Fibroblast of skin of back (primary cell): ENCODE measurements at places on chromosomes 3 and 15.

GRCh38 chr3:146817704-146818103 lies 212.6 kb upstream of the PLSCR5 start:
- peak; percentile 79 for DNase-seq

GRCh38 chr15:51775967-51776816 lies 24.8 kb downstream of the TMOD2 start:
- peak; percentile 43 for DNase-seq

DNA sequence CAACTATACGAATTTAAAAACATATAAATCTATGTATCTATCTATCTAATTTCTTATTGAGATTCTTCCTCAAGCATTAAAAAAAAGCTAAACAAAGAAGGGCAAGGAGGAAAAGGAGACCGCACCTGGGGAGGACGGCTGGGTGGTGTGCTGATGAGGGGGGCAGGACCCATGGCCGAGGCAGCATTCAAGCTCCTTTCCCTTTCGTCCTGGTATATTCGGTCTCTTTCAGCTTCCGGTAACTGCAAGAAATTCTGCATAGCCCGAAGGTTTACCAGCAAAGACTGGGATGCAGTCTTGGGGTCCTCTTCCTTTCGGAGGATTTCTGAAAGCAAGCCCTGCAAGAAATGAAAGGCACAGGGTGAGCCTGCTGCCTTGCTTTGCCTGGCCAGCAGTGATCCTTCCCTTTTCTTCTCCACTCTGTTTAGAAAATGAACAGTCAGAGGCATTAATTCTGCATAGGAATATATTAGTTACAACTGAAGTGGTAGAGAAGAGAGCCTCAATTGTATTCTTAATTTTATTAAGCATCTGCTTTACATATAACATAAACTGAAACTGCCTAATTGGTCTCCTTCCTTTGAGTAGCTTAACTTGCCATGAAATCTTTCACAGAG lies 38.8 kb downstream of the SATB1 start:
- DNase-seq = no peak

DNA sequence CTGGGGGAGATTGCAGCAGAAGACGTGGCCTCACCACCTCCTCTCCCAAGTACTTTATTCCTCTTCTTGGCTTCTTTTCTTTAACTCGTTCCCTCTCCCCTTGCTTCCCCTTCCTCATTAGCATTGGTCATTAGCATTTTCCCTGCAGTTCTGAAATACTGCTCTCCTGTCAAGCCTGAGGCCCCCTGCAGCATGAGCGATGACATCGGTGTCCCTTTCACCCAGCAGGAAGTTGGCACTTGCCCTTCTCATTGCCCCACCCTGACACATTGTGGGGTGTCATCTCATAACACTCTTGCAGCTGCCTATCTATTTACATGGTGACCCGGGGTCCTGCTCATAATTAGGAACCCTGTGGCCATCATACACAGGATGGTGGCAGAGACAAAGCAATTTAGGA lies 167.1 kb downstream of the ARRDC4 start:
- DNase-seq = no peak

DNA sequence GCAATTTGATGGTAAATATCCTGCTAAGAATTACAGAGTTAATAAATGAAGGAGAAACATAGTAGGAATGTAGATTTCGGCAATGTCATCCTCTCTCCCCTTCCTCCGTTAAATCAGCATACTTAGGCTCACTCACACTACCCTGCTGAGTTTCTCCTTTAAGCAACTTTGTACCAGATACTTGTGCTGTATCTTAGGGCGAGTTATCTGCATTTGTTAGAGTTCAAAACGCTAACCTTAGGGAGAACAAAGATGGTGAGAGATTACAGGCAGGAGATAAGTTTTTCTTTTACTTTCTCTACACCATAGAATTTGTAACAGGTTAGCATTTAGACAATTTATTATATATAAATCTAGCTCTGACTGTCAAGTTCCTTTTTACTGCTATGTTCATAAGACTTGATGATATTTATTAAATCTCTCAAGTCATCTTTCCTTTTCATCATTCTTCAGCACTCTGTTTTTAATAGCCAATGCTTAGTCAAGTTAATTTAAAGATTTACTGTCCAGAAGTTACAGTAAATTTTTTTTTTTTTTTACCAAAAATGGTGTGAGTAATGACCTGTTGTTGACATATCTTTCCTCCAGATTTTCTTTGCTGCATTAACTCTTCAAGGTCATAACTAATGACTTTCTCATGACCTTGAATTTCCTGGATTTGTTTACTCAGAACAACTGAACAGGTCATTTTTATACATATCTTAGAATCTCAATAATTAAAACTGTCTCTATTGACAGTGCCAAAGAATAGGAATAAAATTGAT lies 22.2 kb downstream of the SUCNR1 start:
- DNase-seq = no peak

- no peak for DNase-seq
Measured at GRCh38 chr3:24154013-24154695, 209.1 kb downstream of the NR1D2 start.

DNA sequence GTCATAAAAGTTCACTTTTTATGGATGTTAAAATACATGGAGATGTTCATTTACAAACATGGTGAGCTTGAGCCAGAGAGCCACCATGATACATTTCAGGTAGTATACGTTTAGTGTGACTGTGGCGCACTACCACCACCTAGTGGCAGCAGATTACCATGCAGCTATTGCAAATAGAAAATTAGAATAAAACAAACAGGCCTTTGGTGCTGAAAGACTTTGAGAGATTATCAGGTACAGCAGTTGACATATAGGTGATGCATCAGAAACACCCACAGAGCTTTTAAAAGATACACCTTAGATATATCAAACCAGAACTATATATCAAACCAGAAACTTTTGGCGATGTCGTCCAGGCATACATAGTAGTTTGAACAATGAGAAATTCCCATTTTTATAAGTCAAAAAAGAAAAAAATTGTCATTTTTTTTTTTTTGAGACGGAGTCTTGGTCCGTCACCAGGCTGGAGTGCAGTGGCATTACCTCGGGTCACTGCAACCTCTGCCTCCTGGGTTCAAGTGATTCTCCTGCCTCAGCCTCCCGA lies 42.0 kb upstream of the ICE2 start:
- DNase-seq = peak; percentile 51

DNA sequence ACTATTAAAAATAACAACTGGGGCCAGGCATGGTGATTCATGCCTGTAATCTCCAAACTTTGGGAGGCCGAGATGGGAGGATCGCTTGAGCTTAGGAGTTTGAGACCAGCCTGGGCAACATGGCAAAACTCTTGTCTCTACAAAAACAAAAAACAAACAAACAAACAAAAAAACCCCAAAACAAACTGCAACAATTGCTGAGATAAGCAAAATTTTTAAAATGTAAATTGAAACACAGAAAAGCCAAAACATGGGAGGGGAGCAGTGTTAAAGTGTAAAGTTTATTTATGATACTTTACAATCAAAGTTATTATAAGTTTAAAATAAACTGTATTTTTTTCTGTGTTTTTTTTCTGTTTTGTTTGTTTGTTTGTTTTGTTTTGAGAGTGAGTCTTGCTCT lies 207.7 kb downstream of the PCCB start:
- DNase-seq = no peak

GRCh38 chr15:85828126-85828525 lies 33.4 kb upstream of the KLHL25 start:
- no peak for DNase-seq

- peak; percentile 97 for DNase-seq
Measured at GRCh38 chr3:143302638-143303171, 183.1 kb downstream of the CHST2 start.

DNA sequence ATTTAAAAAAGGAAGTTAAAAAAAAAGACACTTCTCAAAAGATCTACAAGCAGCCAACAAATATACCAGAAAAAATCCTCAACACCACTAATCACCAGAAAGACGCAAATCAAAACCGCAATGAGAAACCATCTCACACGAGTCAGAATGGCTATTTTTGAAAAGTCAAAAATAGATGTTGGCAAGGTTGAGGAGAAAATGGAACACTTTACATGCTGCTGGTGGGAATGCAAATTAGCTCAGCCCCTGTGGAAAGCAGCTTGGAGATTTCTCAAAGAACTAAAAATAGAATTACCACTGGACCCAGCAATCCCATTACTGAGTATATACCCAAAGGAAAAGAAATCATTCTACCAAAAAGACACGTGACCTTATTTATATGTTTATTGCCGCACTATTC lies 574.7 kb upstream of the ADAMTS9 start:
- no peak for DNase-seq

- no peak for DNase-seq
Measured at GRCh38 chr3:139430493-139430892, 41.0 kb upstream of the COPB2 start.

DNA sequence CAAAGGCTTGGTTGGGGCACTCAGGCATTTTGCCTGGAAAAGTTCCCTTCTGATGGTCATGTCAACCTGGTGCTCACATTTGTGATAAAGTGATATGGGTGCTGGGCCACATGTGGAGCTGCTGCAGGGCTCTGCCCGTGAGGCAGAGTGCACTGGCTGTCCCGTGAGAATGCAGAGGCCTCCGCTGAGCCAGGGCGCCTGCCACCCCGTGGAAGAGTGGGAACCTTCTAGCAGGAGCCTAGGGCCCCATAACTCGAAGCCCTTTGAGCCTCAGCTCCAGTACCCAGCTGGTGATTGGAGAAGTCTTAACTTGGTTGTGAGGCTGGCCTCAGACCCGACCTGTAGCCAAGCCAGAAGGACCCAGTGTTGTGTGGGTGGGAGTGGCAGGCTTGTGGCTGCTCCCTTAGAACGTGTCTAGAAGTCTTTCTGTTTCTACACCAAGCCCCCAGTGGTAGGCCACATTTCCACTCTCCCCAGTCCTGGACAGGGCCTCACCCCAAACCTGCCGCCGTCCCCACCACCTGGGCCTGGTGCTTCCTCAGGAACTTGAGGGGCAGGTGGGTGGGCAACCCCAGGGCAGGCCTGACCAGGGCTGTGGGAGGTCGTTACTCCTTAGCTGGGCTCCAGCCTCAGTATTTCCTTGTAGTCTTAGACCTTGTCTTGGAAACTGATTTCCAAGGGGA lies 19.7 kb downstream of the SEC61A1 start:
- no peak for DNase-seq

DNA sequence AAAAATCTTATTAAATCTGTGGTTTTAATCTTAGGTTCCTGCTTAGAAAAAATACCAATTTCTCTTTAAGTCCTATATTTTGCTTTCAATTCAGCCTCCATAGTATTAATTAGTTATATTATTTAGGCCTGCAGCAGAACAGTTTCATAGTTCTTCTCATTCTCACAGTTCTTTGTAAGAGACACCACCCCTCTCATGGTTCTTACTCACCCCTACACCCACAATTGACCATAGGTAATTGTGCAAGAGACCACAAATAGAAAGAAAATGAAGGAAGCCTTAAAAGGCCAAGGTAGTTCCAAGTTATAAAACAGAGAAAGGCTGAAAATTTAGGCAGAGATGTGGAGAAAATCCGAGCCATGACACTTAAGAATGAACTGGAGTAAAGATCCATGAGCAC lies 415.3 kb downstream of the TIGIT start:
- DNase-seq = no peak
